ENCODE measurements at places on chromosomes 5 and 9.

GRCh38 chr9:27473111-27473529 lies 51.0 kb upstream of the IFNK start:
- DNase-seq, result no peak

DNA sequence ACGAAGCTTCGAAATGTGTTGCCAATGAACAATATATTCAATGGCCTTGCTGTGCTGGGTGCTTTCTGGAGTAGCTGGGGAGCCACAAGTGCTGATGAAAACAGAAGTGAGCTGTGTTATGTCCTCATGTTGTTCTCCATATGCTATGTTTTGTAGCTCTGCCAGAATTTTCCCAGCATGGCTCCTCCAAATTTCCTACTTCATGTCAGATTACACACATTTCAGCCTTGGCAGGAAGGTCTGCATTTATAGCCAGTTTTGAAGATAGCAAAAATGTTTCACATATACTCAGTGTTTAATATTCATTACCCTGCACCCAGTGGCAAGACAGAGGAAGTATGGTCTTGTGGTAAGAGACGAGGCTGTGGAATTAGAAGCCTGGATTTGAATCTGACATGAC lies 22.6 kb upstream of the NMUR2 start:
- DNase-seq, result no peak

- no peak for DNase-seq
These were observed 1348.7 kb upstream of the C9orf72 start for GRCh38 chr9:28921857-28922500.

DNA sequence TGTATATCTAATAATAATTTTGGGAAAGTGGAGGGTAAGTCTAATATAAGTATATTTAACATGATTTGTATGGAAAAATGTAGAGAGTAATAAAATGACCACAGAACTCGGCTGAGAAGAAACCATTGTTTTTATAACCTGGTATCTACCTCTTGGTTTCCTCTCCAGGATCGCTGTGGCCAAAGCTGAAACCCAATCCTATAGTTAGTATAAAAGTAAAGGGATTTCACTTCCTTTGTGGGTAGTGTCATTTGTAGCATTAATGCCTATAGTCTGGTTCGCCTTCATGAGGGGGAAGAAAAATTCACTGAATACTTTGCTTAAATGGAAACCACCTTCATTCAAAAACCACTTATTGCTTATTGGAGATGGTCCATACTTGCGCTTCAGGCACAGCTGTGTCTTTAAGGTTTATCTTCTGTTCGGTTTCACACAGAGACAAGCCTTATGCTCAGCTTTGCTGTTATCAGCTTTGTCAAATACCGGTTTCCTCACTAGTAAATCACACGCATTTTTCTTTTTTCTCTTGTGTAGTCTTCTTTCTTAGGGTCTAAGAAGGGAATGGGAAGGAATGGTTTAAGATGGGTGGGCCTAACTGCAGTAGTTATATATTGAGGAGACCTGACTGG lies 12.1 kb downstream of the PIK3R1 start:
- no peak for DNase-seq

DNA sequence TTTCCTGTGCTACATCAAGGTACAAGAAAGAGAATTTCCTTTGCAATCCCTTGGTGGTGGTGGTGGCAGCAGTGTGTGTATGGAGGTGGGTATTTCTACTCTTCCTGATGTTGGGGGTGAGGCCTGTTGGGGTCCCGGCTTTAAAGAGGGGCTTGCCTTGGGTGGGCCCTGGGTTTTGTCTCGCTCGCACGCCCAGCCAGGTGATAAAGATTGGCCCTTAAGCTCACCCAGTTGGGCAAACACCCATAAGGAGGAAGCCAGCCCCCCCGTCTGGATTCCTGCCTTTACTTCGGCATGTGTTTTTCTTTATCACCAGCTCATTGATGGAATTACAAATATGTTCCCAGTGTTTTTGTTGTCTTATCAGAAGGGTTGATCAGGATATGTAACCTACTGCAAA lies 16.0 kb upstream of the SARDH start:
- no peak for DNase-seq

GRCh38 chr9:84899326-84899725 lies 229.8 kb downstream of the NTRK2 start:
- DNase-seq, result no peak

- DNase-seq, result no peak
These were observed 98.9 kb upstream of the CPEB4 start for GRCh38 chr5:173789031-173789920.

DNA sequence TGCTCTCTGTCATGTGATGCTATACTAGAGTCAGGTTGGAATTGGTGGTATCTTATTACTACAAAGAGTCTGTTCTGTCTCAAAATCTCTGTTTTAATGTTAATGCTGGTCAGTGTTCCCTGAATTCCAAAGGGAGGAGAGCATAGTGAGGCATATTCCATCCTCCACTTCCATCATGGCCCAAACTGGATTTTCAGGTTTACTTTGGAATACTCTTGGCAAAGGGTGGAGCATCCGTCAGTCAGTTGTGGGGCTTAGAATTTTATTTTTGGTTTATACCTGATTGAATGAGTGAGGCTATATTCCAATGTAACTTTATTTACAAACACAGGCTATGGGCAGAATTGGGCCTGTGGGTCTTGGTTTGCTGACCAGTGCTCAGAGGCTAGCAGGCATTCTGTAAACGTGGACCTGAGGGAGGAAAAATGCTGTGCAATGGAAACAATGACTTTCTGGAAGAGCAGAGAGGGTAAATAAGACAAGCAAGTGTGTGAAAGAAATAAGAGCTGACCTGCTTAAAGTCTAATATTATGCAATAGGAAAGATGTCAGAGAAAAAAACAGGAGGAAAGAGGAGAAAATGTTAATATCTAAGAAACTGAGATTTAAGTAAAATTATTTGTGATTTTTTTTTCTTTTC lies 106.2 kb upstream of the CLINT1 start:
- no peak for DNase-seq

GRCh38 chr9:74444369-74444768 lies 52.8 kb upstream of the RORB start:
- no peak for DNase-seq

GRCh38 chr5:111755942-111756381 lies 1.0 kb downstream of the NREP start:
- DNase-seq, result no peak

DNA sequence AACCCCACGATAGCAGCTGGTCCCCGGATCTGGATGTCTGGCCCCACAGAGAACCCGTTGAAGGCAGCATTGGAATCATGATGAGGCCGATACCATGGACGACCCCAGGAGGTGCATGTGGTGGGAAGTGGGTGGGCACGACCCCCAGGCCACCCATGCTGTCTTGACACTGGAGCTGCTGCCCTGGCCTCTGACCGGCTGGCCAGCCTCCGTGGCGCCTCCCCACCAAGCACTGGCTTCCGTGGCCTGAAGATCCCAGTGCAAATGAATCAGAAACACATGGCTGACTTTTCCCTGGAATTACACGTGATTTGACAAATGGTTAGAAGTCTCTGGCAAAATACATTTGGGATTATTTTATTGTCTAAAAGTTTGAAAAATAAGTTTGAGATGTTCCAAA lies 259.0 kb upstream of the IRX1 start:
- DNase-seq, result no peak

All from stimulated activated CD4-positive, alpha-beta T cell treated with anti-CD3 and anti-CD28 coated beads, Interleukin-1b, Interleukin-23, amount 100 ng/mL, for 1 hour (primary cell).